Activated CD8-positive, alpha-beta memory T cell treated with anti-CD3 and anti-CD28 coated beads for 4 hours (primary cell): ENCODE measurements at places on chromosomes 7 and 10.

GRCh38 chr10:89342206-89342958 lies 14.6 kb downstream of the IFIT3 start:
- DNase-seq = no peak

DNA sequence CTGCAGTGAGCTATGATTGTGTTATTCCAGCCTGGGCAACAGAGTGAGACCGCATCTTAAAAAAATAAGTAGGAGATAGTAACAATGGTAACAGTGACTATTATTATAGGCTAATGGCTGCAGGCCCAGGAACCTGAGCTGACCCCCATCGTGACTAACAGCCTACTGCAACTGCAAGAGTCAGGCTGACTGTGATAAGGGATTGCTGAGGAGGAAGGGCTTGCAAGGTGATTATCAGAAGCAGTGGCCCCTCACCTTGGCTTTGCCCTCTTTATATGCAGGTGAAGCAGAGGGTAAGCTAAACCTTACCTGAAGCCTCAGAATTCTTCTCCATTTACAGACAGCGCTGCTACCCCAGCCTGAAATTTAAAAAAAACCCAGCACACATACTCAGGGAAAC lies 83.9 kb upstream of the SDK1 start:
- no peak for DNase-seq

DNA sequence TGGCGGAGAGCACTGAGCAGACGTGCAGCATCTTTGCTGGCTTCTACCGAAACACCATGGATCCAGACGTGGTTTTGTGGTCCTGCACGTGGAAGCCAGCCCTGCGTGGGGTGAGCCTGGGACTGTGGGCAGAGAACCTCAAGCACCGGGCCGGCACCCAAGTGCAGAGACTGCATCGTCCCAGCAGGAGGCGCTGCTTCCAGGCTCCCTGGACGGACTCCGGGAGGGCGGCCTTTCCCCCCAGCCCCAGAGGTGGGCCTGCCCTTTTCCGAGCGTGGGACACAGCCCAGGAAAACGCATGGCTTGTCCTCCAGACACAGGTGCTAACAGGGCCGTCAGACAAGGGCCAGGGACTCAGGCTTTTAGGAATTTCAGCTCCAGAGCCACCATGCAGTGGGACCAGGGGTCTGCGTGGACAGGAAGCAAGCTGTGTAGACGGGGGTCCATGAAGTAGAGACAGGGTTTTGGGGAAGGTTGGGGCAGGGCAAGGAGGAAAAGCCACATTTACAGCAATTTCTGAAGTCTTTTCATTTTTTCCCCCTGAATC lies 303.9 kb downstream of the WDR37 start:
- DNase-seq = no peak

DNA sequence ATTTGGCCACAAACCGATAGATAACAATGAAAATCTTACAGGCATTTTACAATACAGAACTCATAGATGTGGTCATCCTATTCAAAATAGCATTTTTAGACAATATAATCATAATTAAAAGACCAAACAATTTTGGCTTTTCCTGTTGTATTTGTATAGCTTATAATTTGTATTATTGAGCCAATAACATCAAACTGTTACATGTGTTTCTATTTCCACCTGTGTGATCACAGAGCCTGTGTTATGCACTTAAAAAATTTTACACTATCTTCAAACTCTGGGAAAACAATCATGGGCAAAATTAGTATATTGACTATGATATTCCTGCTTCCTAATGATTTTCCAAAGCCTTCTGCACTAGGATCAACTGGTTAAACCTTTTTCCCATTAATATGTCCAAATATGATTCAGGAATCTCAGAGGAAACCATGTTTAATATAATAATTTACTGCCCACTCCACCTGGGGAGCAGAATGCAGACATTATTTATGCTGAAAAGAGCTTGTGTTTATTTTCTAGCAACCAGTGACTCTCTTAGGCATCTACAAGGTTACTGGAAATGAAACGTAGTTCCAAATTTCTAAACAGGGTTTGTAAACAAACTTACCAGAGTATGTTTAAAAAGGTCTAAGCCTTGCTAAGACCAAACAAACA lies 1.7 kb downstream of the RHOBTB1 start:
- no peak for DNase-seq

GRCh38 chr10:130326954-130327353 lies 190.8 kb downstream of the GLRX3 start:
- DNase-seq = no peak

GRCh38 chr10:20058135-20058534 lies 241.9 kb downstream of the PLXDC2 start:
- DNase-seq = no peak
